CD8-positive, alpha-beta T cell (primary cell): ENCODE measurements at places on chromosomes 7 and 10.

DNA sequence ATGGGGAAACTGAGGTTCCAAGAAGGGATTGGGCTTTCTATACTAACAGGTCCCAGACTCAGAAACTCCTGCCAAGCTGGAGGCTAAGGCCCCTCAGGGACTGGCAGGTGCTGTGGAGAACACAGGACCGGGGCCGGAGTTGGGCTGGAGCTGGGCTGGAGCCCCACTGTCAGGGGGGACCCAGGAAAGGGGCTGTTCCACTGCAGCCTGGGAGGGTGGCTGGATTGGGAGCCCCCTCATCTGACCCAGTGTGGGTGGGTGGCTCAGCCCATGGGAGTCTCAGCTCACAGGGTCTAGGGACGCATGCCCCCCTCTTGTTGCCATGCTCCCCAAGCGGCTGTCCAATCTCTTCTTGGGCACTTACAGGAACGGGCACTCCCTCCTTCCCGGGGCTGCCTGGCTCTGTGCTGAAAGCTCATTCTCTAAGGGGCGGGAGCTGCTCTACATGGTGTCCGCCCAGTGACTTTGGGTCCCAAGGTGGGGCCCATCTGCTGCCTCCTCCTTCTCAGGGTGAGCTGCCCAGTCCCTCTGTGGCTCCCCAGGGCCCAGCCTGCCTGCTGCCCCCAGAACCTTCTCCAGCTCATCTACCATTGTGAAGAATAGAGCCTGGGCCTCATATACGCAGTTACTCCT is 126.5 kb downstream of the MYL10 start:
- no peak for DNase-seq

DNA sequence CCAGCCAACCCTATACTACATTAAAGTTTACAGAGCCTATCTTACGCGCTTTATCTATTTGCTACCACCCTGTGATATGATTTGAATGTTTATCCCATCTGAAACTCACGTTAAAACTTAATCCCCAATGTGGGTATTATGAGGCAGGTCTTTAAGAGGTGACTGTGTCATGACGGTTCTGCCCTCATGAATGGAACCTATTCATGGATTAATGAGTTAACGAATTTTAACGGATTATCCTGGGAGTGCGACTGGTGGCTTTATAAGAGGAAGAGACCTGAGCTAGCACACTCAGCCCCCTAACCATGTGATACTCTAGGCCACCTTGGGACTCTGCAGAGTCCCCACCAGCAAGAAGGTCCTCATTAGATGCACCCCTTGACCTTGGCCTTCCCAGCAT is 37.8 kb downstream of the SRPK2 start:
- no peak for DNase-seq

GRCh38 chr10:126430512-126430911 is 42.2 kb upstream of the ADAM12 start:
- no peak for DNase-seq

DNA sequence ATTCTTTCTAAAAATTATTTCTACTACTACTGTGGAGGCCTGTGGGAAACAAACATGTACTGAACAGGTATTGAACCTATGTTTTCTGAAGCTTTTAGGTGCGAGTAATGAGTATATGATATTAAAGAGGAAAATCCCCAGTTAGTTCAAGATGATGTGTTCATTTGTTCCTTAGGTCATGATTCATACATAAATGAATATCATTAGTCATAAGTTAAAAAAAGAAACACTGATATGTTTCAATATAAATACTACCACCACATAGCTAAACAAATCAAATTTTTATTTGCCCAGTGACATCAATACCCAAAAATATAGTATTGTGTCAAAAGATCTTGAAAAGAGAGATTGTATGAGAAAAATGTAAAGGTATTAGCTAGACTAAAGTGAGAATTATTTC is 210.7 kb upstream of the GNAI1 start:
- no peak for DNase-seq

DNA sequence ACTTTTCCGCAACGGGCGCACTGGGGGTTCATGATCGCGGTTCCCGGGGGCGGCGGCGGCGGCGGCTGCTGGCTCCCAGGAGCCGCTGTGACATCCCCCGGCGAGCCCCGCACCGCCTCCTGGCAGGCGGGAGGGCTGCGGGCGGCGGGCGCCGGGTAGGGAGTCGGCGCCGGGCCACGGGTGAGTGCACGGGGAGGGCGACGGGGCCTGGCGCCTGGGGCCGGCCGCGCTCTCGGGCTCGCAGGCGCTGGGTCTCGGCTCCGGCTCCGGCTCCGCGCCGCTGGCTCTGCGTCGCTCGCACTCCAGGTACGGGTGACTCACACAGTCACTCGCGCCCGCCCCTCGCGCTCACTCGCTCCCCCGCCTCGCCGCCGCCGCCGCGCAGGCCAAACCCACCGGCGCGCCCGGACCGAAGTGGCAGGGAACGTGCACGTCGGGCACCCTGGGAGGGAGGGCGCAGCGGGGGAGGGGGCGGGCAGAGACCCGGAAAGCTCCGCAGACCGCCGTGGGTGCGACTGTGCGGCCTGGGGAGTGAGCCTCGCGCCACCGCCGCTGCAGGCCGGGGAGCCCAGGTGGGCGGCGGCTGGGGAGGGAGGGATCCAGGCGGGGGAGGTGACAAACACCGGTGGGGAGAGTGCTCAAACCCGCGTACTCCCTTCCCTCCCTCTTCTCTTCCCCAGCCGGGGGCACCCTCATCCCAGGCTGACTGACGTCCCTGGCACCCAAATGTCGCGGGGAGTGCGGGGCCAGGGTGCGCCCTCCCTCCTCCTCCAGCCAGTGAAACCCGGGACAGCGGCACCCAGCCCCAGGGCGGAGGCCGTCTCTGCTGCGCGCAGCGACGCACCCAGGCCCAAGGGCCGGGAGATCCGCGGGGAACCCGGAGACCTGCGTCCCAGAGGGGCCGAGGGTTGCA is 276.9 kb upstream of the NEBL start:
- DNase-seq = no peak
